ENCODE measurements at places on chromosomes 6 and 20. TPM values are rescaled to one million over a fixed set of nuclear protein-coding genes. Genes with fewer than 3 reads are reported as not detected.

Gene GNAS-AS1
- 4.7 TPM for total RNA-seq

Gene PCSK2
- not detected for total RNA-seq

DNA sequence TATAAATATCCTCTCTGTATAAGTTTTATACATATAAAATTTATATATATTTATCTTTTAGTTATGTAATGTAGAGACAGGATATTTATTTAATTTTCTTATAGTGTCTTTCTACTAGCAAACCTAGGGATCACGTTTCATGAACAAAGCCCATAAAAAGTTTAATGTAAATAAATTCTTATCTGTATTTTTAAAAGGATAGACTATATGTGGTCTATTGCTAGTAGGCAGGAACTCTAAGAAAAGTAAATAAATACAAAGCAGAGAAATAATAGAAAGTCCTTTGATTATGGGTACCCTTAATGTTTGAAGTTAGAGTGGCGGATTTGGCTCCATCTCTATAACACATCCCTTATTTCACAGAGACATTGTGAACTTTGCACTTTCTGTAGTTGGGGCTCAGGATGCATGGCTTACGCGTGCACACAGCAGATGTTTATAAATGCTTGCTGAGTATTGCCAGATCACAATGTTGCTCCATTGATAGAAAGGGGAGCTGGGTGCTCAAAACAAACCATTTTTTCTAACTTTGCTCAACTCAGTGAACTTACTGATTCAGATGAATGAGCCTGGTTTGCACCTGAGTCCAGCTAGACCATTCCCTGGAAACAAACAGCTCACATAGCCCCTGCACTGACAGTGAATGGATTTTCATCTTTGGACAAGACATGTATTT is 179.1 kb downstream of the SYNE1 start:
- no peak overlapping the region for H3K4me3 ChIP-seq
- H3K27ac ChIP-seq = no peak overlapping the region
- no peak for DNase-seq

- H3K27me3 ChIP-seq = no peaks in the 10 kb centered on the region
- no peak overlapping the region for H3K4me3 ChIP-seq
- DNase-seq = no peak
- H3K27ac ChIP-seq = no peak overlapping the region
- H3K36me3 ChIP-seq = peaks cover 14% of the 10 kb centered on the region
These were observed 19.6 kb downstream of the NUP153 start for GRCh38 chr6:17687136-17687535.

GRCh38 chr20:16167423-16168130 is 405.7 kb downstream of the KIF16B start:
- DNase-seq = no peak
- peaks cover 26% of the 10 kb centered on the region for H3K4me1 ChIP-seq
- no peaks in the 10 kb centered on the region for H3K27me3 ChIP-seq
- H3K27ac ChIP-seq = no peak overlapping the region
- H3K4me3 ChIP-seq = no peak overlapping the region

DNA sequence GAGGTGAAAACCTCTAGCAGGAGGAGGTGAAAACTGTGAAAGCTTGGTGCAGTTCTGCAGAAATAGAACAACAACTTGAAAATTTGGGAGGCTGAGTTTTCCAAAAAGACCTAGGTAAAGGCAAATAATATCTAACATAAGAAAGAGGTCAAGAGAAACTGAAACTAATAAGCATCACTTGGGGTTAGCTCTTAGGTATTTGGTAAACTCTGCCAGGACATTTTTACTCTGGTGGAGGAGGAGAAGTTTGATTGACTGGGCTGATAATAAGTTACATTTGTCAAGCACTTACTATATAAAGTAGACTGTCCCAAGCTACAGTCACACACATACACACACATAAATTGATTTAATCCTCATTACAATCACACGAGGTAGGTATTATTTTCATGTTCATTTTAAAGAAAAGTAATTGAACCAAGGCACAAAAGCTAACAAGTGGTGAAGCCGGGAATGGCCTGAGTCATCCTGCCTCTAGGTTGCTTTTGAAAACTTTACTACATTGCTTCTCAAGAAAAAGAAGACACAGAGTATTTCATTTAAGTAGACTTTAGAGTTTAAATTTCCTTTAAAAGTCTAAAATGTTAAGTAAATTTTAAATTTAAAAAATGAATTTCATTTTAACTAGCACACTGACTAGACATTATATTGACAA is 275.5 kb downstream of the PTPRK start:
- H3K27me3 ChIP-seq = no peaks in the 10 kb centered on the region
- no peak for DNase-seq
- H3K36me3 ChIP-seq = no peaks in the 10 kb centered on the region
- H3K27ac ChIP-seq = no peak overlapping the region
- H3K4me3 ChIP-seq = no peak overlapping the region

All from natural killer cell treated with Interleukin-12 subunit alpha and Interleukin-12 subunit beta and Interleukin-15 and Interleukin-18, amount 100 ng/mL, for 72 hours (primary cell).